ENCODE measurements at places on chromosomes 4 and X.
A peak's percentile ranks its signal among the peaks of the same experiment; 100 is the strongest.

DNA sequence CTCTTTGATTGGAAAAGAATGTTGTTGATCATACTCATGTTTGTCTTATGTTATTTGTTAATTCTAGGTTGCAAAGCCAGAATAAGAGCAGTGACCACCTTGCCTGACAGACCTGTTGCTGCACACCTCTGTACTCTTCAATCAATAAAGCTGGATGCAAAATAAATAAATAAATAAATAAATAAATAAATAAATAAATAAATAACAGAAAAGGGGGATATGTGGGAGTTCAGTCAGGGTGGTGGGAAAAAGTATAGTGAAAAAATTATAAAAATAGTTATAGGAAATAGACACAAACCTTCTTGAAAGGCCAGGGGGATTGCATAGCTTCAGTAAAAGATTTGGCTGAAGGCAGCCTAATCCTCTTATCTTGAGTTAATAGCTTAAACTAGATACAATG is 51.3 kb downstream of the TENT5D start:
- DNase-seq: no peak

- no peak for DNase-seq
Measured at GRCh38 chrX:44225667-44226066, 117.8 kb downstream of the EFHC2 start.

DNA sequence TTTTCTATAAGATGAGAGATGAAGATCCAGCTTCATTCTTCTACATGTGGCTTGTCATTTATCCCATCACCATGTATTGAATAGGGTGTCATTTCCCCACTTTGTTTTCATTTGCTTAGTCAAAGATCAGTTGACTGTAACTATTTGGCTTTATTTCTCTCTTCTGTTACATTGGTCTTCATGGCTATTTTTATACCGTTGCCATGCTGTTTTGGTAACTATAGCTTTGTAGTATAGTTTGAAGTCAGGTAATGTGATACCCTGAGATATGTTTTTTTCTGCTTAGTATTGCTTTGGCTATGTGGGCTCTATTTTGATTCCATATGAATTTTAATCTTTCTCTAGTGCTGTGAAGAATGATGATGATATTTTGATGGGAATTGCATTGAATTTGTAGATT is 514.3 kb downstream of the GBA3 start:
- no peak for DNase-seq

GRCh38 chr4:59994118-59994517 is 1206.0 kb upstream of the ADGRL3 start:
- DNase-seq: no peak

DNA sequence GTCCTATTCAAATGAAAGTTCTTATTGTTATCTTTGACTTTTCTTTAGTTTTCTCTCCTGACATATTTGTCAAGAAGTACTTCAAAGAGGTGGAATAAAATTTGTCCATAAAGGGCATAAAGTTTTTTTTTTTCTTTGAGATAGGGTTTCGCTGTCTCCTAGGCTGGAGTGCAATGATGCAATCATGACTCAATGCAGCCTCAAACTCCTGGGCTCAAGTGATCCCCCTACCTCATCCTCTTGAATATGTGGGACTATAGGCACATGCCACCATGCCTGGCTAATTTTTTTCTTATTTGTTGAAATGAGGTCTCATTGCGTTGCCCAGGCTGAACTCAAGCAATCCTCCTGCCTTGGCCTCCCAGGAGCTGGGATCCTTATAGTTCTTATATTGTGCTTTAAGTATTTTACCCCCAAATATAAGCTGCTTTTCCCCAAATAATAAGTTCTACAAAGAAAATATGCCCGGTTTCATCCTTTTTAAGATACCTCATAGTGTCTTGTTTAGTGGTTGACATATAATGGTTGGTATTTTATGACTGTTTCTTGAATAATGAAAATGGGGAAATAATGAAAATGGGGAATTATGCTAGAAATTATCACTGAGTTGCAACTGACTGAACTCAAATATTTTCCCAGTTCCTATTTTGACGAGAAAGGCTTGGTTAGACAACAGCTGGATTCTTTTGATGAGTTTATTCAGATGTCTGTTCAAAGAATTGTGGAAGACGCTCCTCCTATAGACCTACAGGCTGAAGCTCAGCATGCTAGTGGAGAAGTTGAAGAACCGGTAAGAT is 11.6 kb downstream of the POLR2B start:
- DNase-seq: peak; percentile 52

GRCh38 chrX:118594697-118595420 is 99.2 kb downstream of the DOCK11 start:
- no peak for DNase-seq

GRCh38 chrX:11724122-11725017 is 33.7 kb upstream of the MSL3 start:
- peak; percentile 34 for DNase-seq

GRCh38 chr4:56215141-56215783 is 172.0 kb downstream of the AASDH start:
- DNase-seq: no peak

- DNase-seq: no peak
Measured at GRCh38 chr4:182745237-182745636, 171.9 kb downstream of the DCTD start.

DNA sequence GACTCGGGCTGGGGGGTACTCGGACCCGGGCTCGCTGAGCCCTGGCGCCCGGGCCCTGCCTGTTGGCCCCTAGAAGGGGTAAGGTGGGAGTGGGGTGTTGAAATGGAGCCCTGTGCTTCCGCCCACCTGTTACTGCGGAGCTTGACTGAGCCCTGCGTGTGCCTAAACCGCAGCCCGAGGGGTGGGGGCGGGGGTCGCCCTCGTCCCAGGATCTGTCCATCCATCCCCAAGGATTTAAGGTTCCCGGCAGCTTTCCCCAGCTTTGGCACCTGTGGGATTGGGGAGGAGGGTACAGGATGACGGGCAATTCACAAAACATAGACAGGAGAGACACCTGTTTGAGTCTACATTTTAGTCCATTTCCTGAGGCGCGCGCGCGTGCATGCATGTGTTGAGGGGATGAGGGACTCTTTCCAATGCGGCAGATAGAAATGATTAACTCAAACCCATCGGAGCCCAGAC is 779 bp downstream of the GABRQ start:
- no peak for DNase-seq

DNA sequence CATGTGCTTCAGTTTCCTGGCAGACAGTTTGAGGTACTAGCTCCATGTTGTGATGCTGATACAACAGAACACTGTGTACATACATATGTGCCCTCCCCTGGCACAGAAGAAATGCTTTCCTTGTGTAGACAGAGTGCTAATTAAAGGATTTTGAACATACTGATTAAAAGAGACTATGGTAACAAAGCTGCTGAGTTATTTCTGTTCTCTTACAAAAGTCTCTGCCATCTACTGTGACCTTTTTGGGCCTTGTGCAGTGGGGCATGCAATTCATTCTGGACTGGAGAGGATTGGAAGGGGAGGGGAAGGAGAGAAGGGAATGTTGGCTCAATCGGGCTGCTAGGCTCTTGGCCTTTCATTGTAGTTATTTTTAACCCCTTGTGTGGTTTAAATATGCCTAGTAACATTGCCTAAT is 6.0 kb downstream of the PDLIM5 start:
- DNase-seq: peak; percentile 28

DNA sequence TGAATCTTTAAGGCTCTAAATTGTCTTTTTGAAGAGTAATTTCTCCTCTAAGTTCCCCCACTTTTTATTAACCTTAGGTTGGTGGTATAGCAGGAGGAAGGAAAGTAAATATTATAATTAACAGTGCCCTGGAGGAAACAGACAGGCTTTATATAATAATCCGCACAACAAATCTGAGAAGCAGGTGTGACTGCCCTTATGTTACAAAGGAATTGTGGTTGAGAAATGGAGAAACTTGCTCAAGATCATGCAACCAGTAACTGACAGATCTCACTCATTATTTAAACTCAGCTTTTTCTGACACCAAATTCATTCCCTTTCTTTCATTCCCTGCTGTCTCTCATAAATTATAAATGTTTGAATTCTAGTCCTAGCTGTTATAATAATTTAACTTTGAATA is 282.0 kb downstream of the PPP3CA start:
- DNase-seq: no peak

DNA sequence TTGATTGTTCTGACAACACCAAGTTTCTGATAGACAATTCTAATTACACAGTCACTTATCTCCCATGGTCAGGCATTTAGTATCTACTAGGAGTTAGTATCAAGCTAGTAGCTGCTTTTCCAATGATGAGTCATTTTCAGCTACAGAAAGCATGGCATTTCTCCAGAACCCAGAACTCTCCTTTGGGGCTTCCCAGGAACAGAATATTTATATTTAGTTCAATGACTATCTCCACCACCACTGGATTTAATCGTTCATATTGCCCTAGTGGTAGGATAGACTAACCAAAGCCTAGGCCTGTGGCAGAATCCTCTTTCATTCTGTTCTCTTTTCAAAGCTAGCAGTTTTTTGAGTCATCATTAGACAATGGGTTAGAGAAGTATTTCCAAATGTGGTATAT is 569.4 kb downstream of the GABRG1 start:
- peak; percentile 27 for DNase-seq

DNA sequence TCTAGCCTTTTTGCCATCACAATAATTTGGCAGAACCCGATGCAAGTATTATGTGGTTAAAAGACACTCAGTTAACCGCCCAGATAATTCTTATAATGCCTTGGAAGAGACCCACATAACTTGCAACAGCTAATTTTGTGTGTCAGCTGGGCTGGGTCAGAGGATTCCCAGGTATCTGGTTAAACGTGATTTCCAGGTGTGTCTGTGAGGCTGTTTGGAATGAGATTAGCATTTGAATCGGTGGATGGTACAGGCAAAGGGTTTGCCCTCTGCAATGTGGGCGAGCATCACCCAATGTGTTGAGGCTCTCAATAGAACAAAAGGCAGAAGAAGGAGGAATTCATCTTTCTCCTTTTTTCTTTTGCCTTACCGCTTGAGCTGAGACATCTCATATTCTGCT is 314.2 kb upstream of the PUDP start:
- no peak for DNase-seq
